Activated CD4-positive, alpha-beta T cell treated with anti-CD3 and anti-CD28 coated beads for 36 hours (primary cell): ENCODE measurements at places on chromosomes 6 and 20.

DNA sequence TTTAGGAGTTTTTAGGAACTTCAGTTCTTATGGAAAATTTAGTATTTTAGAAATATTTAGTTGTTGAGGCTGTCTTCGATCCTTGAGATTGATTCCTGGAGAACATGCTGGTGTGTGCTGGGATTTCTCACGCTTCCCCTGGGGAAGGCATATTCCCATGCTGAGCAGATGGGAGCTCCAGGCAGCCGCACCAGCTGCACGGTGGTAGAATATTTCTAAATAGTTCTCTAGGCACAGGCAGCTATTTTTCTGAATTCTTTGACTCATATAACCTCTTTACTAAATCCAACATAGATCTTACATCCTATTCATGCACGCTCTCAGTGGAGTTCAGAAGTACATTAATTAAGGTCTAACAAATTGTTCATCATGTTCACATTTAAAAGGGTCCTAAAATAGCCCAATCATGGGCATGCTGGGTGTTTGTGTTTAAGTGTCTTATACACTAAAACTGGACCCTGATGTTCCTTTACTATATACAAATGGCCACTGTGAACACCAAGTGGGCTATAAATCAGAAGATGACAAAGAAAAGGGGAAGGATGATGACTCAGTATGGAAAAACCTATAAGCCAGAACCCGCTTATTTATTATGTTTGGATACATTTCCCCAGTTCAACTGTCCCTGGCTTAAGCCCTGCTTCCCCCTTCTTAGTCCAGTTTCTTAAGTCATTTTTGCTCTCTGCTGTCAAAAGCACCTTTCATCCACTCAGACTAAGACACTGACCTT lies 138.5 kb downstream of the UST start:
- no peak for DNase-seq

DNA sequence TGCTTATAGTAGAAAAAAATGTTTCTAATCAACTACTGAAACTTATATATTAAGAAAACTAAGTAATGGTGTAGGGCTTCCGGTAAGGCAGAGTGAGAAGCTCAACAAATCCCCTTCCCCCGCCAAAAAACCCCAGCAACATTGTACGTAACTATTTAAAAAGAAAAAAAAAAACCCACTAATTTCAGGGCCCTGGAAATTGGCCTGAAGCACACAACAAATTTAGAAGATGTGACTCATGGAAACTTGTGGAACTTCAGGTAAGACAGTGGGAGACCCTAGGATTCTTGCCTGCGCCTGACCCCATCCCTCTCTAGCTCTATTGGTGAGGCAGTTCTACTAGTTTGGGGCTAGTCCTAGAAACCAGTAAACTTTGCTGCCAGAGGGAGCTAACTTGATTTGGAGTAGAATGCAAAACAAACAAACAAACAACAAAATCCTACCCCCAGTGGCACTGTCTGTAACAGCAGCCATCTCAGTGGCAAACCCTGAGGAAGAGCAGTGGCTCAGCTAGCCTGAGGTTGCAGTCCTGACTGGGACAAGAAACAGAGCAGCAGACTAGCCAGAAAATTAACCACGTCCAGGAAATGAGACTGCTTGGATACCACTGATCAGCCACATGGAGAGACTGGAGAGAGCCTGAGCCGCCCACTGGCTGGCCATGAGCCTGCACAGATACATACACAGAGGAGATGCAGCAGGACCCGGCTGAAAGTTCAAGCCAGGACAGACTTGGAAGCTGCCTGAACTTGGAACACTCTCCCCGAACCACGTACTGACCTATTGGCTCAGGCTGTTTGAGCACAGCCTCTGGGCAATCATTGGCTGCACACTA lies 135.1 kb downstream of the TBXT start:
- peak; percentile 20 for DNase-seq

DNA sequence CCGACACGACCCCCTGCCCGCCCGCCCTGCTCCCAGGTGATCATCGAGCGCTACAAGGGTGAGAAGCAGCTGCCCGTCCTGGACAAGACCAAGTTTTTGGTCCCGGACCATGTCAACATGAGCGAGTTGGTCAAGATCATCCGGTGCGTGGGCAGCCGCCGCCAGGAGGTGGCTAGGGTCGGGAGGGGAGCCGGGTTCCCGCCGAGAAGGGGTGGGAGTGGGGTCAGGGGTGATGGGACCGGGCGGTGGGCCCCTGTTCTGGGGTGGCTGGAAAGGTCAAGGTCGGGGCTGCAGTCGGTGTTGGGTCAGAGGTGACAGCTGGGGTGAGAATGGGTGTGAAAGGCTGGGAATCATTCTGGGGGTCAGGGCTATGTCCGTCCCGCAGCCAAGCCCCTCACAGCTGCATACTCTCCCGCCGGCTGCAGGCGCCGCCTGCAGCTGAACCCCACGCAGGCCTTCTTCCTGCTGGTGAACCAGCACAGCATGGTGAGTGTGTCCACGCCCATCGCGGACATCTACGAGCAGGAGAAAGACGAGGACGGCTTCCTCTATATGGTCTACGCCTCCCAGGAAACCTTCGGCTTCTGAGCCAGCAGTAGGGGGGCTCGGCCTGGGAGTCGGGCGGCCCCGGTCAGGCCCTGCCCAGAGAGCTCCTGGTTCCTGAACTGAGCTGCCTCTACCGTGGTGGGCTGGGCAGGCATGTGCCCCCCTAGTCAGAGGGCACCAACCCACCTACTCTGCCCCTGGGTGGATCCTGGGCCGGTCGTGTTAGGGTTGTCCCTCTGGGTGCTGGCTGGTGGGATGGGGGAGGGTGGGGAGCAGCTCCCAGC lies 1.0 kb downstream of the MAP1LC3A start:
- DNase-seq = no peak

- no peak for DNase-seq
These were observed 11.6 kb downstream of the MDGA1 start for GRCh38 chr6:37686111-37686510.

DNA sequence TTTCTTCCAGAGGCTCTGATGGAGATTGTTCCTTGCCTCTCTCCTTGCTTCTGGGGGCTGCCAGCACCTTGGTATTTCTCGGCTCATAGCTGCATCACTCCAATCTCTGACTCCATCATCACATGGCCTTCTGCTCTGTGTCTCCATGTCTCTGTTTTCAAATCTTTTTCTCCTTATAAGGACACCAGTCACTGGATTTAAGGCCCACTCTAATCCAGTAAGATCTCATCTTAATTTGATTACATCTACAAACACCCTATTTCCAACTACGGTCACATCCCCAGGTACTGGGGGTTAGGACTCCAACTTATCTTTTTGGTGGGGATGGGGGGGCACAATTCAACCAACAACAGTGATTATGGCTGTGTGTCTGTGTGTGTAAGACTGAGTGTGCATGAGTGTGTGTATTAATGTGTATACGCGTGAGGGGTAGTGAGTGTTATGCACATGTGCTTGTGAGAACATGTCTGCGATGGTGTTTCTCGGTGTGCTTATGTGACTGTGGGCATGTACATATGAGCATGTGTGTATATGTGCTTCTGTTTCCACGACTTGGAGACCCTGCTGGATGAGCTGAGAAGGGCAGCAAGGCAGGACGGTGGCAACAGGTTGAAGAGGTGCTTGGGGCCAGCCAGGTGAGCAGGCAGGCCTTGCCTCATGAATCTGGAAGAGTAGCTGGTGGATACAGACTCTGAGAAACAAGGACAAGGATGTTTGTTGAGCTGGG lies 130.5 kb downstream of the MRPL14 start:
- no peak for DNase-seq

- DNase-seq = peak; percentile 55
These were observed 65.0 kb upstream of the EEF1A1 start for GRCh38 chr6:73585566-73586415.

DNA sequence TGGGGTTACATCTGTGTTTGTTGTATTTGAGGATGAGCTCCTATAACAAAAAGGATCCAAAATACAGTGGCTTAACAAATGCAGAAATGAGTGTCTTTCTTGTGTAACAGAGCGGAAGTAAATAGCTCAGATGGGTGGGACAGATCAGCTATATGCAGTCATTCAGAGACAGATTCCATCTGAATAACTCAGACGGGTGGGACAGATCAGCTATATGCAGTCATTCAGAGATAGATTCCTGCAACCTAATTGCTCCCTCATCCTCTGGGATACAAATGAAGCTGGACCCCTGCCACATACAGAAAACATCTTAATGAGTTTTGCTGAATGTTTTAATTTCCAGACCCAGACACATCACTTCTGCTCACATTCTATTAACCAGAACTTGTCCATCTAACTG lies 332.3 kb downstream of the BCKDHB start:
- DNase-seq = no peak

- no peak for DNase-seq
These were observed 1.9 kb downstream of the BLCAP start for GRCh38 chr20:37525810-37526209.

- no peak for DNase-seq
These were observed 116.3 kb downstream of the SNX5 start for GRCh38 chr20:17852323-17852722.

DNA sequence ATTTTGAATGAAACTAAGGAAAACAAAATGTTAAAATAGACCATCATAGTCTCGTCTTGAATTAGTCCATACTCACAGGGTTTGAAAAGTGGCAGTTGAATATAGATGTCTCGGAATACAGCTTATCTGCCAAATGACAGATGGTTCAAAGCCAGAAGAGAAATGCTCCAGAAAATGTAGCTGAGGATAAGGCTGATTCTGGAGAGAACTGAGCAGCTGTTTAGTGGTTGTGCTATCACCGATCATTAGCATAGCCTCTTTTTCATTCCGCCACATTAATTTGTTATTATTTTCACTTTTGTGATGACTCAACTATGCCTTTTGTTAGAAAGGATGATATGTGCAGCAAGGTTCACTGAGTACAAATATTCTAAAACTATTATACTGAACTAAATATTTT lies 390.2 kb upstream of the MAN1A1 start:
- no peak for DNase-seq

DNA sequence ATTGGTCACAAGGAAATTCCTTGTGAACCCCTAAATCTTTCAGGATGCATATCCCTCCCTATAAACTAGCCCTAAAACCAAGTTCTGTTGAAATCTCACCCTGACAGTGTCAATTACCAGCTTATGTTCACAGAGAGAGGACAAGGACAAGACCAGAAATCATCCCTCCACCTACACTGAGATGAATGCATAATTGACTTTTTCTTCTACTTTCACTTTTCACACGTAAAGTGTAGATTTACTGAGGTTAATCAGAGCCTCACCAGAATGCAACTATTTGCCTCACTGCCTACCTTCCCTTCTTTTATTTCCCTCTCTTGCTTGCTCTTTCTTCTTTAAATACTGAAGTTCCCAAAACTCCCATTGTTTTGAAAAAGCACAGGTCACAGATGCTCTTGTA lies 15.3 kb upstream of the NKAIN2 start:
- DNase-seq = no peak

DNA sequence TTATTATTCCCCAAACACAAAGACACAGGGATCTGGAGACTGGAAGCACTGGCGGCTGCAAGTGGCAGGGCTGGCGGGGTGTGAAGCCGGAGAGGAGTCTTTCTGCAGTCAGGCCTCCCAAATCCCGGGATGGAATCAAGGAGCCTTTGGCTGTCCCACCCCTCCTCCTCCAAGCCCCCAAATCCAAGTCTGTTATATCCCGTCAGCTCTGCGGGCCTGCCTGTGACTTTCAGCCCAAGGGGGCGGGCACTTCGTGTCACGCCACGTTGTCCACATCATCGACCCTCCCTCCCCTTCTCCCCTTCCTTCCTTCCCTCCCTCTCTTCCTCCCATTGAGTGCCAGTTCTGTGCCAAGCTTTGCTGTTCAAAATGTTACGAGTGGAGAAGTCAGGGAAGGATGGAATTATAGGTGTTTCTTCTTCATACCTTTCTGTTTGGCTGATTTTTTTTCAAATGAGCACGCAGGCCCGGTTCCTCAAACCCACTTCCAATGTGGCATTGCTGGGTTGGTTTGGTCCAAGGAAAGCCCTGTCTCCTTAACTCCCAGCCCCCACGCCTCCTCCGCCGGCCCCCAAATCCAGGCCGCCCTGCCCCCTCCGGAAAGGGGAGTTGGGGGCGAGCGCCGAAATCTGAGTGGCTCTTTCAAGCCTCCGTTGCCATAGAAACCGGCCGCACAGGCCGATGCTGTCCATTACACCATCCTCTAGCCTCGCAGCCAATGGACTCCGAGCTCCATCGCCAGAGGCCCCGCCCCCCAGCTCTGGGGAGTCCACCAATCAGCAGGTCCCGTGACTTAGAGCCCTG lies 12.7 kb downstream of the ZCCHC3 start:
- DNase-seq = peak; percentile 91

DNA sequence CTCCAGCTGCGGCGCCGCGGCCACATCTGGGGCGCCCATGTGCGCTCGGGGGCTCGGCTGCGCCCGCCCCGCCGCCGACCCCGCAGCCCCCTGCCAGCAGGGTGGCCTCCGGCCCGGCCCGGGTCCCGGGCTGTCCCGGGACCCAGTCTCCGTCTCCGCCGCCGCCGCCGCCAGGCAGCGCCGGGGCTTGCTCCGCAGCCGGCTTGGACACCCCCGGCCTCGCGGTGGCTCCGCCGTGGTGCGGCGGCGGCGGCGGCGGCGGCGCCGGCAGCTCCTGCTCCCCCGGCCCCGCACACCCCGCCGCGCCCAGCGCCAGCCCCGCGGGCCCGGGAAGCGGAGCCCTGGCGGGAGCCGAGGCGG lies 219 bp downstream of the ISM1 start:
- DNase-seq = no peak

GRCh38 chr6:166167801-166168615 lies at the start of gene TBXT:
TBXT (minus strand) TSS chr6:166167851; CDS start chr6:166167591, 260 bp downstream.
- no peak for DNase-seq

GRCh38 chr20:48015943-48016723 lies 230.9 kb upstream of the SULF2 start:
- DNase-seq = no peak

- DNase-seq = no peak
These were observed 74.3 kb downstream of the EFHC1 start for GRCh38 chr6:52494298-52495072.

DNA sequence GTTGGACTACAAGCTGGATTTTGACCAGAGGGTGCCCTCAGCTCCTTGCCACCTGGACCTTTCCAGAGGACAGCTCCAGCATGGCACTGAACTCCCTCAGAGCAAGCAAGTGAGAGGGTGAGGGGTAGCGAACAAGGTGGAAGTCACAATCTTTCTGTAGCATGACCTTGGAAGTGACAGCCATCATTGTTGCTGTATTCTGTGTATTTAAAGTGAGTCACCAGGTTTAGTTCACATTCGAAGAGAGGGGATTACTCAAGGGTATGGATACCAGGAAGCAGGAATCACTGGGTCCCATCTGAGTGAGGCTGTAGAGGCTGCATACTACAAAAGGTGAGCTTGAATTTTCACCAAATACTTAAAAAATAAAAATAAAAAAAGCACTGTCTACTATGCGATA lies 280.0 kb upstream of the SPTLC3 start:
- DNase-seq = no peak

DNA sequence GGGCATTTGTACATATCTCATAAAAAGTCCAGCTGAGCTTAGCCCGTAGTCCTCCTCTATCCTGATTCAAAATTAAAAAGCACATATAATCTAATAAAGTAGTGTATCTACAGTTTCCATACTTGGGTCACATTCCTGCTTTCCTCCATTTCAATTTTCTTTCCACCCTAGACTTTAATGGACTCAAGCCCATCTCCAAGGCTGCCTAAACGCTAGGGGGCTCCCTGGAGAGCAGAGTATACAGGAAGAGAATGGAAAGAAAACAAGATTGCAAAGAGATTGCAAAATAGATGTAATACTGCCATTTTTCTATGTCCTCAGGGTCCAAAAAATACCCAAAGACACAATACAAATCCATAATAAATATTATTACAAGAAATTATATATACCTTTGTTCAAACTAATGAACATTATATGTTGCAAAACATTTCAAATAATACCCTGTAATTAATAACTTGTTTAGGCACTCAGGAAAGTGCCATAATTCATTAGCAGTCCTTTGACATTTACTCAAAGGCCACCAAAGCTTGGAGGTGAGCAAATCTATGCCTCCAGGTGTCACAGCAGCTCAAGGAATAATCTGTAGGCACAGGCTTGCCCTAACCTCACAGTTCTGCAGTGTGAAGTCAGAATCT lies 2.4 kb upstream of the MCM3 start:
- DNase-seq = peak; percentile 84
